ENCODE measurements at places on chromosomes 6 and 20.

DNA sequence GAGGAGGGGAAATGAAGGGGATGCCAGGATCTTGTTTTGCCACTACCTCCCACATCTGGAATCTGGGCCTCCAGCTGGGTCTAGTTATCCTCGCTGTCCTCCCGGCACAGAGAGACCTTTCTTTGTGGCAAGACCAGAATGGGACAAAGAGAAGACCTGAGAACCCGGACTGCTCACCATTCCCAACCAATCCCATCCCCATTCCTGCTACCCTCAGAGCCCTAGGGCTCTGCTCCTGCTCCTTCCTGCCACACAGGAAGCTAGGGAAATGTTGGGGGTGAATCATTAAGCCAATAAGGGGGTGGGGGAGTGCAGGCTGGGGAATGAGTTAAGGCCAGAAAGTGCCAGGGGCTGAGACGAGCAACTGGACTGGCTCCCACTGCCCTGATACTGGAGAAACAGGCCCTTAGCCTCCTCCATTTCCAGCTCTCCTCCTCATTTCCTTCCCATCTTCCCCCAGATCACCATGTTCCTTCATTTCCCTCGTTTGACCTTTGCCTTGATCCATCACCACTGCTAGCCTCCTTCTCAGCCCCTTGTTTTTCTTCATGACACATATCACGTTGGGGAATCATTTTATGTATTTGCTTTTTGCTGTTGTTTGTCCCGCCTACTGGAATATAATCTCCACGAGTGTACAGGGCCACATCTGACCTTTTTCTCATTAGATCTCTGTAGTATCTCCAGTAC is 4.6 kb upstream of the IER3 start:
- peak; percentile 86 for DNase-seq

DNA sequence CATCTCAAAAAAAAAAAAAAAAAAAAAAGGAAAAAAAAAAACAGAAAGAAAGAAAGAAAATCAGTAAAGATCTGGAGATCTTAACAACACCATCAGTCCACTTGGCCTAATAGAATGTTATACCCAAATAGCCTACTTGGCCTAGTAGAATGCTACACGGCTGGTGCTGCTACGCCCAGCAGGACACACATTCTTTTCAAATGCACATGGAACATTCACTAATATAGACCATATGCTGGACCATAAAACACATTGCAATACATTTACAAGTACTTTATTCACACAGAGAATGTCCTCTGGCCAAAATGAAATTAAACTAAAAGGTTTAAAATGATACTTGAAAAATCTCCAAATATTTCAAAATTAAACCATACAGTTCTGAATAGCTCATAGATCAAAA is 80.0 kb upstream of the TNFAIP3 start:
- no peak for DNase-seq

GRCh38 chr20:63008541-63009044 is 1.8 kb upstream of the BHLHE23 start:
- no peak for DNase-seq

- DNase-seq: peak; percentile 99
Observed at GRCh38 chr20:34017610-34018009, 23.9 kb downstream of the RALY start.

GRCh38 chr6:78611886-78612480 is 255.4 kb upstream of the IRAK1BP1 start:
- DNase-seq: peak; percentile 69

- no peak for DNase-seq
Observed at GRCh38 chr6:163725008-163725941, 310.8 kb downstream of the QKI start.

- DNase-seq: peak; percentile 7
Observed at GRCh38 chr20:20063941-20064702, 11.8 kb downstream of the CFAP61 start.
